ENCODE measurements at places on chromosomes 1 and 21.

GRCh38 chr1:54982739-54983138 lies 2.3 kb downstream of the TMEM61 start:
- peak; percentile 67 for DNase-seq

DNA sequence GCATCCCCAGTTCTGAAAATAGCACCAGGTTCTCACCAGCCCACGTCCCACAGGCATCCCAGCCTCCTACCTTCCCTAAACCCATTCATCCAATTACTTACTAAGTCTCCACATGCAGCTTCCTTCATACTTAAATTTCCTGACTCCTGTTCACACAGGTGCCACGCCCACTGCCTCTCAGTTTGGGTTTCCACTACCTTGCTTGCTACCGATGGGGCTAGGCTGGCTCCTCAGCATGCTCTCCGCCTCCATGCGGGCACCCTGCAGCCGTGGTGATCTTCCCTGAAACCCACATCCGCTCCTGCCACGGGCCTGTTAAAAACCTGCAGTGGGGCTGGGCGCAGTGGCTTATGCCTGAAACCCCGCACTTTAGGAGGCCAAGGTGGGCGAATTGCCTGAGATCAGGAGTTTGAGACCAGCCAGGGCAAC lies 70.4 kb upstream of the ANGPTL1 start:
- DNase-seq, result no peak

DNA sequence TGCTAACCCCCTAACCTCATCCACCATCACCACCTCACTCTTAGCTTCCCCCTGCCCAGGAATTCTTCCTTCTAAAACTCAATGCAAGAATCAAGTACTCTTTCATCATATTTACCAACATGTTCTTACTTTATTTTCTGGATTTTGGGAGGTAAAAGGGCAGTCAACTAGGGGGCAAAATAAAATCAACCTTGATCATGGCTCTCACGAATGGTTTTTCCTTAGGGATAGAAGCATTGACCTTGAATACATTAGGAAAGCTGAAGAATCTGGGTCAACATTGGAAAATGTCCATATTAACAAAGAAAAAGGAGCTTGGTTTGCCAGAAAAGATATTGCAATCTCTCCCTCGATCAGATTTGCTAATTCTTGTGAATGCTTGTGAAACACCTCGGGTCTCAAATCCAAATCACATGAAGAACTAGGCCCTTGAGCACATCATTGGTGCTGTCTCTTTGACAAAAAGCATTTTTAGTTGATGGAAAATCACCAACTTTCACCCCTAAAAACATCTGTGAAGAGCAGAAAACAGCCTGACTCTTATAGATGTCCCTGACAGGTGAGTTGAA lies 58.9 kb downstream of the ZC3H11B start:
- no peak for DNase-seq

DNA sequence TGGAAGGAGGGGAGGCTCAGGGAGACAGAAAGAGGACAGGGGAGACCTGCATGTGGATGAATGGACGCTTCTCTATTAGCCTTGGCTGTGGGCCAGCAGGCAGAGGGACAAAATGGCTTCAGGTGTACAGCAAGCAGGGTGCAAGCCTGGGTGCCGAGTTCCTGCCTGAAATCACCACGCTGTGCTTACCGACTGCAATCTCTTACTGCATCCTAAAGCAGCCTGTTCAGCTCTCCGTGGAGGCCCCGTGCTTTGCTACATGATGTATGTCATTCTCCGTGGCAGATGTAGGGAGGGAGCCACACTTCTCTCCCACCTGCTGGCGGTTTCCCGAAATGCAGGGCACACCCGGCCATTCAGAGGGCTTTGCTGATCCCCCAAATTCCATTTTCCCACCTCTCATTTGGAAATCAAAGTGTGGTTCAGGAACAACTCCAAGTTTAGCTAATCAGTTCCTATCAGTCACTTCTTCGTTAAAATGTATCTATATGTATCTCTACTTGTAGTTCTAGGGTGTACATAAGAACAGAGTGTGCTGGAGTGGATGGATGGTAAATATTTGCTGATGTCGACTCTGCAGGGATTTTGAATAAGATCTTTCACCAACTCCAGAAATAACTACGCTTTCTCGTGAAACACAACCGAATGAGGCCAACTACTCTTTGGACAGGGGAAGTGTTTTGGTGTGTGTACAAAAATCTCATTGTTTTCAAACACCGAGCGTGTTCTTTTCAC lies 122.3 kb upstream of the BACE2 start:
- peak; percentile 93 for DNase-seq

DNA sequence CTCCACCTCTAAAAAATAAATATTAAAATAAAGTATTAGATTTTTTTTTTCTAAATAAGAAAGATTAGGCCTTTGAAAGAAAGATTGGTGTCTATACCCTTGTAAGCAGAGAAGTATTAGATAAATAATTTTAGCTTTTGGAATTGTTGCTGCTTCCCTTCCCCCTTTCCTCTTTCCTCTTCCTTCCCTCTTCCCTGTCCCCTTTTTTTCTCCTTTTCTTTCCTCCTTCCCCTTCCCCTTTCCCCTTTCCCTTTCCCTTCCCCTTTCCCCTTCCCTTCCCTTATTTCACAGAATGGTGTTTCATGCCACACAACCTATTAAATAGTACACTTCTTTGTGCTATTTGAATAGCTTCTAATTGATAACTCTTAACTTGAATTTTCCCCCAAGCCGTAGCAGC lies 69.8 kb upstream of the QSOX1 start:
- no peak for DNase-seq

DNA sequence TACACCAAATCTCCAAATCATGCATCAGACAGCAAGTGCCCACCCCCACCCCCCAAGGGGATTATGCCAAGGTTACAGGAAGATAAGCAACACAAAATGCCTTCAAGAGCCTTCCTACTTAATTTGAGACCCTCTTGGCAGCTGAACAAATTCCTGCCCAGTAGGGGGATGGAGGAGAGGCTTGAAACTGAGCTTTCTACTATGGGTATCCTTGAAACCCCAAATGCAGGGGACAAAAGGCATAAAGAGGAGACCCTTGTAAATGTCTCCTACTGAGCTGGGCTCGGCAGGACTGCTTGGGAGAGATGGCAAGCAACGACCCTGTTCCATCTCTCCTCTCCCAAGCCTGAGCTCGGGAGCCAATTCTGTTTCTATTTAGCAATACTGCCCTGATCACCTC lies 3.5 kb downstream of the SLC41A1 start:
- DNase-seq, result no peak

DNA sequence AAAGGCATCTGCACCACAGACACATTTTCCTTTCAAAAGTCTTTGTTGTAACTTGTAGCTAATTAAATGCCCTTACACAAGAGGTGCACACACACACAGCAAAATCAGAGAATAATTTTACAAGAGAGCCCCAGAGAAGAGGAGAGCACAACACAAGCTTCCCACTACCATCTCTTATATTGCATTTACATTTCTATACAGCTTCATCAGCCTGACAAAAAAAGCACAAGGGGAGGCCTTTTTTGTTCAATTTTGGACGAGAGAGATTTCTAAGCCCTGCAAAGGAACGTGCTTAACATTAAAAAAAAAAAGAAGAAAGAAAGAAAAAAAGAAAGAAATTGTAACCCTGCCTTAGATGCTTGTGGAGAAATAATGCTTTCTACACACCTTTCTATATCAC lies 17.1 kb upstream of the ESRRG start:
- no peak for DNase-seq

- DNase-seq, result peak; percentile 25
Measured at GRCh38 chr21:45970674-45971615, 10.6 kb upstream of the COL6A1 start.

- DNase-seq, result no peak
Measured at GRCh38 chr1:25990702-25991395, 7.0 kb downstream of the PAFAH2 start.

DNA sequence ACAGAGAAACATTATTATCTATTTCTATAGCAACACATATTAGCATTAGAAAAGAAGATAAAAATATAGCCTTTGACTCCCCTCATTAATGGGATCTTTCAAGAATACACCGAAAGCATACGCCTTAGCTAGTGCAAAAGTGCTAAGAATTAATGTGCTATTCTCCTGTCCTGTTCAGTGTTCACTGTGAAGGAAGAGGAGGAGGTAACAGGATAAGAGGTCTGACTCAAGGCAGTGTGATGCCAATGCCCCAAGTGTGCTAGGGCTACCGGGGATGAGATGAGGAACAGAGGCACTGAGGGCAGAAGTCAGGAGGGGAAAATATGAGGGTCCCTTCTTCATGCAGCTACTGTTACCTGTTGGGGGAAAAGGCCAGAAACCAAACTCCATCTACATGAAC lies 43.5 kb downstream of the USP24 start:
- no peak for DNase-seq

DNA sequence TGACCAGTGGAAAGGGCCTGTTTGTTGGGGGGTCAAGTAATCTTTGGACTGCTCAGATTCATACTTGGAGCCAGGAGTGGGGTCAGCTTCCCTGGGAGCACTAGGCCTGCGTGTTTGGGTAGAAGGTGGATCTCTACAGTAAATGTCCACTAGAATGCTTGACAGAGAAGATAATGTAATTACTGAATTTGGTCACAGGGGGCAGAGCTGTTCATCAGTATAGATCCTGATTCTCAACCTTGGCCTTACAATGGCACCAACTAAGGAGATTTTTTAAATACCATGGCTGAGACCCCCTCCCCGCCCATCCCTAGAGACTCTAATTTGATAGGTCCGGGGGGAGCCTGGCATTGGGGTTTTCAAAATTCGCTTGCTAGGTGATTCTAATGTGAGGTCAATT lies 217.5 kb upstream of the PLXNA2 start:
- no peak for DNase-seq

- DNase-seq, result no peak
Measured at GRCh38 chr1:27258598-27258997, 24.2 kb downstream of the WDTC1 start.

DNA sequence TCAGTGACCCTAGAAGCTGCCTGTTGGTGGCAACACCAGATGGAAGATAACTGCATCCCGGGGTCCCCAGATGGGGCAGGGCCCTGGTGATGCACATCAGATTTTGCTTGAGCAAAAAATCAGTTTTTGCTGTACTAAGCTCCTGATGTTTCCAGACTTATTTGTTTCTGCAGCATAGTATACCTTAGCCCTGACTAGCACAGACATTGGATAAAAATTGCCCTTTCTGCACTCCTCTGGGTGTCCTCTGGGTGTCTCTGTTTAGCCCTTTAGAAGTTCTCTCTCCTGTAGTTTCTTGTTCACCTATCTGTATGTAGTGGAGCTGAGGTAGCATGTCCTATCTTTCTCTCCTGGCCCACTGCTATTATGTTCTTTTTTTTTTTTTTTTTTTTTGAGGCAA lies 30.3 kb upstream of the PLA2G2C start:
- DNase-seq, result no peak

DNA sequence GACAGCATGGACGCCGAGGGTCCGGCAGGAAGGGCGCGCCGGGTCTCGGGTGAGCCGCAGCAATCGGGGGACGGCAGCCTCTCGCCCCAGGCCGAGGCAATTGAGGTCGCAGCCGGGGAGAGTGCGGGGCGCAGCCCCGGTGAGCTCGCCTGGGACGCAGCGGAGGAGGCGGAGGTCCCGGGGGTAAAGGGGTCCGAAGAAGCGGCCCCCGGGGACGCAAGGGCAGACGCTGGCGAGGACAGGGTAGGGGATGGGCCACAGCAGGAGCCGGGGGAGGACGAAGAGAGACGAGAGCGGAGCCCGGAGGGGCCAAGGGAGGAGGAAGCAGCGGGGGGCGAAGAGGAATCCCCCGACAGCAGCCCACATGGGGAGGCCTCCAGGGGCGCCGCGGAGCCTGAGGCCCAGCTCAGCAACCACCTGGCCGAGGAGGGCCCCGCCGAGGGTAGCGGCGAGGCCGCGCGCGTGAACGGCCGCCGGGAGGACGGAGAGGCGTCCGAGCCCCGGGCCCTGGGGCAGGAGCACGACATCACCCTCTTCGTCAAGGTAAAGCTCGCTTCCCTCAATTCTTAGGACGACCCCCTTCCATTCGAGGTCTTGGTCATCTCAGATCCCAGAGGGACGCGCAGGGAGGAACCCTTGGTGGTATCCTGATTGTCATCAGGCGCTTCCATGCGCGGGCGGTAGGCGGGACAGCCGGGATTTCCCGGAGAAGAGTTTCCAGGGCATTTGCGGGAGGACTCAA lies 1.6 kb downstream of the CLIC6 start:
- no peak for DNase-seq

- no peak for DNase-seq
Measured at GRCh38 chr1:65490231-65491009, 70.0 kb downstream of the LEPR start.

DNA sequence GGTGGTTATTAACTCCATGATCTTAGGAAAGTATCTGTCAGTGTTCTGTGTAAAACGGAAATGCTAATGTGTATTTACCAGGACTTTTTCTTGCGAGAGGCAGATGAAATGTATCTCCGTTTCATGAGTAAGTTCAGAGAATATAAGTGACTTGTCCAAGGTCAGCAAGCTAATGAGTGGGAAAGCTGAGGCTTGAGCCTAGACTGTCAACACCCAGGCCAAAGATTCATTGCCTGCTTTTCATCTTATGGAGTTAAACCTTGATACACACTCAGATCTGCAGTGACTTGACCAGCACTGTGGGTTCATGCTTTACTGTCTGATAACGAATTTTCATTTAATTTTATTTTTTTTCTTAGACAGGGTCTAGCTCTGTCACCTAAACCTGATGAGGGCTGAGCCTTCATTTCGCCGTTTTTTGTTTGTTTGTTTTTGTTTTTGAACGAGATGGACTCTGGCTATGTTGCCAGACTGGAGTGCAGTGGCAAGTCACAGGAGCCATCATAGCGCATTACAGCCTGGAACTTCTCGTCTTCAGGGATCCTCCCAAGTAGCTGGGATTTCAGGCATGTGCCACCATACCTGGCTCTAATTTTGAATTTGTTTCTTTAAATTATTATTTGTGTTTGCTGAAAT lies 918 bp upstream of the JTB start:
- no peak for DNase-seq

- DNase-seq, result no peak
Measured at GRCh38 chr21:35420656-35421055, 371.6 kb upstream of the RUNX1 start.

DNA sequence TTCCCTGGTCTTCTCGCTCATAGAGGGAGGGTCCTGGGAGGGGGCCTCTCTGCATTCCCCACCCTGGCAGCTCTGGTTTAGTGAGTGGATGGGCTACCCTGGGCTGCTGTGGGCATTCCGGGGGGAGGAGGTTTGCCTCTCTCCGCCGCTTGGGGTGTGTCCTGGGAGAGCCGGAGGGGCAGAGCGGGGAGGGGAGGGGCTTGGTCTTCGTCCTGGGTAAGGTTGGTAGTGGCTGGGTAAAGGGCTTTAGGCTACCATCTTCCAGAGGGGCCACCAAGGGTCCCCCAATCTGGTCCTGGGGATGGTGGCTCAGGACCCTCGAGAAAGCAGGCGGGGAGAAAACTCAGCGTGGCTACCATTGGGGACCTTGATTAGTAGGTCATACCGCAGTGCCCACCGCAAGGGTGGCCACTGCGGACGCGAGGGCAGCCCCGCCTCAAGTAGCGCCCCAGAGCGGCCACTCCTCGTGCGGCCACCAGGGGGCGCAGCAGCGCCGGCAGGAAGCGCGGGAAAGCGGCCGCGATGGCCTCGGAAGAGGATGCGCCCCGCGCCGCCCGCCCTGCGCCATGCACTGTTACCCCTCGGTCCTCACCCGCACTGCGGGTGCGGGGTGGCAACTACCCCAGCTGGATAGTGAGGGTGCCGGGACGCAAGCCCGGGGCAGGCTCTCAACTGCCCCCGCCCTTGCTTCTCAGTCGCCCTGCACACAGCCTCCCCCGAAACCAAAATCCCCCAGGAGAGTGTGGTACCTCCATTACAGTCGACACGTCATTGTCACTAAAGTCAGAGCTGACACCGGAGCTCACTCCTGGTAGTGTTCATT lies 44.1 kb upstream of the SLC25A33 start:
- DNase-seq, result peak; percentile 53

All from NCI-H1092 (cell line).